NCI-H774 (cell line): ENCODE measurements at places on chromosomes 7 and 10.

GRCh38 chr7:150962553-150963399, 15.3 kb downstream of the KCNH2 start:
- DNase-seq: no peak

- no peak for DNase-seq
Measured at GRCh38 chr7:3787717-3788264, 486.7 kb downstream of the SDK1 start.

- no peak for DNase-seq
Measured at GRCh38 chr10:75097666-75098285, 13.7 kb upstream of the SAMD8 start.

- DNase-seq: no peak
Measured at GRCh38 chr7:94145602-94146001, 141.4 kb upstream of the BET1 start.

DNA sequence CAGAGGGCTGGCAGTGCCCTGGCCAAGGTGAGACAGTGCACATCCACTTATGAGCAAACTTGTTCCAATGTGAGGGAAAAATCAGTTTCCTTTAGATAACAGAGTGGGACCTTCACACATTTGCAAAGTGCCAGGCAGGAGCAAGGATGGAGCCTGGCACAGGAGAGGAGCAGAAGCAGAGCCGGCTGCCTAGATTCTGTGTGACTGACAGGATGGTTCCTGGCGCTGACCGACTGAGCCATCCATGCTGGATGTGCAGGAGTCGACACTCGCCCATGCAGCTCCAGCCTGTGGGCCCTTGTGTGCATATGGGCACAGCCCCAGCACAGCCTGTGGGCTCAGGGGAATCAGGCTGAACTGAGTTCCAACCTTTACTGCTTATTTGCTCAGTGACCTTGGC, 346.5 kb downstream of the GRID1 start:
- DNase-seq: no peak

DNA sequence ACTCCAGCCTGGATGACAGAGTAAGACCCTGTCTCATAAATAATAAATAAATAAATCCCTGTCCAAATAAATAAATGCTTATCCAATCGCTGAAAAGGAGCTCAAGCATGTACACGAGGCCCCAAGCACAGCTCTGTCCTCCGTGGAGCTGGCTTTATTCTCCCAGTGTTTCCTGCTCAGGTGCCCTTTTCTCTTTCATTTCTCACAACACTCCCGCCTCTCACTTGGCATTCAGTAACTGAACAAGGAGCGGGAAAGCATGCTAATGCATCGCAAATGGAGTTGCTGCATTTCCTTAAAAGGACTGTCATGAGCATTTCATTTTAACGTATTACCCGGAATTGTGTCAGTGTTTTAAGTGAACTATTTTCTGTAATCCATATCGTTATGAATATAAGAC, 210.9 kb upstream of the C7orf33 start:
- no peak for DNase-seq
